Left cardiac atrium (tissue), 4 donors: ENCODE measurements at places on chromosomes 11 and 22.
A peak's percentile ranks its signal among the peaks of the same experiment; 100 is the strongest.

DNA sequence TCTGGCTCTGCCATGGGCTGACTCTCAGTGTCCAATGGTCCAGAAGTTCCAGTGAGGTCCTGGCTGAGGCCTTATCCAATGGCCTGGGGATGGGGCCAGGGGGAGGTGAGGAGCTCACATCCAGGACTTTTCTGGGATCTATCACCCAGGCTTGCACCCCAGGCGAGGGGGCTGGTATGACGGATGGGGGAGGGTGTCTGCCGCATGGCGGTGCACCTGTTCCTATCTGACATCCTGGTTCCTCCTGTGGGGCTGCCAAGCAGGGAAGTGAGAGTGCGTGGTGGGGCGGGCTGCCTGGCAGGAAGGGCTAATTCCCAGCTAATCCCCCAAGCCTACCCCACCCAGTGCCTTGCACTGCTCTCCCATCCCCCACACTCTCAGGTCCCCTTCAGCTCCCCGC is 102.1 kb downstream of the NECTIN1 start:
- no peak for DNase-seq

DNA sequence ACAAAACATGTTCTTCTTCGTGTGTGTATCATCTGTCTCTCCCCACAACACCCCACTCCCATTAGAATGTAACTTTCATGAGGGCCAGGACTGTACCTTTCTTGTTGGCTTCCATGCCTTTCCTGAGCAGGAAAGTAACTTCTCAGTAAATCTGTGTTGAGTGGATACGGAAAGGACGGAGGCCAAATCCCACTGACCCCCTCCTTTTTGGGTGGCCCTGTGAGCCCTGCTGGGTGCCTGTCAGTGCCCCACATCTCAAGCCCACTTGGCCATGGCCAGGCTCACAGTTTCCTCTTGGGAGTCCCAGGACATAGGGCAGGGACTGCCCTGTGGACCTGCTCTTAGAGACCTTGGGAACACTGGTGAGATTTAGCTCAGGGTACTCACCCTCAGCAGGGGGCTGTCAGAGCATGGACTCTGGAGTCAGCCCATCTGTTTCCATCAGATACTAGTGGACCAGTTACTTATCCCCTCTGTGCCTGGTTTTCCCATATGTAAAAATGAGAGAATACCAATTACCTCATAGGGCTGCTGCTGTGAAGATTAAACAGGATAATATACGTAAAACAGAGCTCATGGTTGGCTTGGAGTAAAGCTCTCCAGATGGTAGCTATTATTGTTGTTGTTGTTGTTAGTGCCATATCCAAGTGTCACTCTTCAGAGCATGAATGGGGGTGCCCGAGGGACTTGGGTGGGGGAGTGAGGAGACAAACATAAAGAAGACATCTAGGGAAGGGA is 1.0 kb upstream of the C11orf96 start:
- no peak for DNase-seq

DNA sequence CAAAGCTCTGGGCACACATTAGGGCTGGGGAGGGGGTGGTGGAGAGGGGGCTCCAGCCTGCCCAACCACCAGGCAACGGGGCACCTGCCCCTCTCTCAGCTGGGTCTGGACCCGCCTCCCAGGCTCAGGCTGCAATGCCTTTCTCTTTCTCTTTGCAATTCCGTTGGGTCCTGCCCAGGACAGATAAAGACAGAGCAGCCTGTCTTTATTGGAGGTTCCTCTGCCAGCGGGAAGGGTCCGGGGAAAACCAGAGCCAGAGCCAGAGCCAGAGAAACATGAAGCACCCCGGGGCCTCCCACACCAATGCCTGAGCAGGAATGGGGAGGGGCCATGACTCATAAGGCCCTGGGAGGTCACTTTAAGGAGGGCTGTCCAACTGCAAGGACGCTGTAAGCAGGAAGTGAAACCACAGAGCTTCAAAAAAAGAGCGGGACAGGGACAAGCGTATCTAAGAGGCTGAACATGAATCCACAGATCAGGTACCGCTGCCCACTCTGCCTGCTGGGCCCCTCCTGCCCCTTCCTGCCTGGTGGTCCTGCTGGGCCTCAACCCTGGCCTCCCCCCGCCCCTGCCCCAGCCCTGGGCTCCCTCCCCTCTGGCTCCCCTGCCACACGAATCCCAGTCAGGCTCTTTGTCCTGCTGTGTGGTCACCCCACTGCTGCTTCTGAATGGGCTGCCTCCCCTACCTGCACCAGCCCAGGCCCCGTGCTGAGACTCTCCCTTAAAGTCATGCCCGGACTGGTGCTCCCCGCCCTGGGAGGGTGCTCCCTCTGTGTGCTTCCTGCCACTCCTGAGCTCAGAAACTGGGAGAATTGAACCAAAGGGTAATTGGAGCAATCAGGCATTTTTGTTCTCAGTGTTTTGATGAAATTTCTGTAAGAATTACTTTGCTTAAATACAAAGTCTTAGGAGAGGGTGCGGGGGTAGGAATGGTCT is at the start of gene APOBEC3B:
APOBEC3B (plus strand) TSS at position 356 of the 936 bp plus-strand sequence; CDS start at position 463, 107 bp downstream.
- DNase-seq = peak; percentile 90

DNA sequence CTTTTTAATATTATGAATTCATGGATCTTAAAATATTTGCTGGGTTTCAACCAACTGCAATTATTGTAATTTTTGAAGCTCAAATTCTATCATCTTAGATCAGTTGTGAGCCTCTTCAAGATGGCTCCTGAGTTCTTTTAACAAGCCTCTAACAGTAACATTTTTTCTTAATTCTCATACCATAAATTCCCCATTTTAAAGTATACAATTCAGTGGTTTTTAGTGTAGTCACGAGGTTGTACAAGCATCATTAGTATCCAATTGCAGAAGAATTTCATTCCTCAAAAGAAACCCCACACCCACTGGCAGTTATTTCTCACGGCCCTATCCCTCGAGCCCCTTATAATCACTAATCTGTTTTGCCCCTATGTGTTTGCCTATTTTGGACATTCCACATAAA is 270.8 kb downstream of the SBF2 start:
- no peak for DNase-seq

GRCh38 chr11:8959546-8960166 is 4.6 kb downstream of the TMEM9B start:
- DNase-seq = no peak

GRCh38 chr11:2412323-2412722 is 11.8 kb downstream of the TSSC4 start:
- DNase-seq = no peak

- DNase-seq = no peak
Observed at GRCh38 chr22:32518848-32519247, 44.2 kb downstream of the FBXO7 start.

GRCh38 chr11:24246715-24247114 is 250.1 kb upstream of the LUZP2 start:
- DNase-seq = no peak

GRCh38 chr11:125062931-125063428 is at the start of gene SLC37A2:
TSS of gene SLC37A2 (plus strand) at chr11:125063305. CDS start at chr11:125063368, 63 bp downstream.
- DNase-seq = peak; percentile 82

DNA sequence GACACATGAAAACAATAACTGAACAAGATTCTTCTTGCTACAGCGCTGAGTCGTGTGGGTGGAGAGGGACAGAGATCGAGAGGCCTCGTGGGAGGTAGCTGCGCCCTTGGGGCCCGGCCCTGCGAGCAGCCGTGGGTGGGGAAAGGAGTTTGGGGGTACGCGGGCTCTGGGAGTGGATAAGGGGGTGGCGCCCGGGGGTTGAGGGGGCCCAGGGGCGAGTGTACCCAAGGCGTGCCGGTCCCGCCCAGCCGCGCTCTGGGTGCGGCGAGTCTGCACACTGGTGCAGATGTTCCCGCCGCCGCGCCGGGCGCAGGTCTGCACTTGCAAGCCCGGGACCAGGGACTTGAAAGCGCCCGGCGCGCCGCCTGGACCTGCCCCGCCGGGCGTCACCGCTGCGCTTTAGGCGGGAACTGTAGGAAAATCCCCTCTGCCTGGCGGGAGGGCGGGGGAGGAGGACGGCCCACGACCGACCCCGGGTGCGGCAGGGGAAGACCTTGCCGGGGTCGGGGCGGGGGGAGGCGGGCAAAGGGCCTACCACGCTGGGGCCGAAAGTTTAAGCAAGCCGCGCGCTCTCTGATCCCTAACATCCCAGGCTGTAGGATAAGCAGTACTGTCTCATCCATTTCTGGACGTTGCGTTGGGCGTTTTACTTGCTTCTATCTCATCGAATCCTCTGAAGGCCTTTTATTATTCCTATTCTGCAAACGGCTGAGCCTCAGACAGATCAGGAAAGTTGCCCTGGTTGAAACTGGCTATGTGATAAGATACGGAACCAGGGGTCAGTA is 1.4 kb upstream of the KREMEN1 start:
- peak; percentile 55 for DNase-seq

GRCh38 chr22:28978863-28979796 is 82.5 kb downstream of the C22orf31 start:
- DNase-seq = no peak

GRCh38 chr11:61542705-61543104 is 34.2 kb downstream of the LRRC10B start:
- no peak for DNase-seq

GRCh38 chr11:116837231-116838091 is at the start of gene APOA1:
TSS of gene APOA1 (minus strand) at chr11:116837622. CDS start at chr11:116837387, 235 bp downstream.
- no peak for DNase-seq

GRCh38 chr11:3894128-3894731 is 38.8 kb downstream of the STIM1 start:
- DNase-seq = peak; percentile 57

- no peak for DNase-seq
Observed at GRCh38 chr11:112514011-112514740, 253.5 kb upstream of the PLET1 start.

DNA sequence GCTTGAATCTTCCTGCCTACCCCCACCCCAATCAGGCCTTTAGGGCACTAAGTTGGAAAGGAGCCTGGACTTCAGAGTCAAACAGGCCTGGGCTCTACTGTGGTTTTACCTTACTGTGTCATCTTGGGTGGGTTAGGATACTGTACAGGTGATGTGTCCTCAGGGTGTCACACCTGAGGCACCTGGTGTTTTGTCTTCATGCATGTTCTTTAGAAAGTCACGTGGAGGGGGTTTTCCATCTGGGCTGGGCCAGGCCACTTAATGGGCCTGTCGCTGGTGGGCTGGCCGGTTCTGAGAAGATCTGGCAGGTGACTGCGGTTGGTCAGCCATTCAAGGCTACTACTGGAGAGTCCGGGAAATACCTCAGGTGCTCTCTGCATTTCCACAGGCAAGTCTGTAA is 92.6 kb downstream of the SWAP70 start:
- DNase-seq = no peak

- no peak for DNase-seq
Observed at GRCh38 chr11:76672431-76673175, 2.1 kb upstream of the LRRC32 start.

DNA sequence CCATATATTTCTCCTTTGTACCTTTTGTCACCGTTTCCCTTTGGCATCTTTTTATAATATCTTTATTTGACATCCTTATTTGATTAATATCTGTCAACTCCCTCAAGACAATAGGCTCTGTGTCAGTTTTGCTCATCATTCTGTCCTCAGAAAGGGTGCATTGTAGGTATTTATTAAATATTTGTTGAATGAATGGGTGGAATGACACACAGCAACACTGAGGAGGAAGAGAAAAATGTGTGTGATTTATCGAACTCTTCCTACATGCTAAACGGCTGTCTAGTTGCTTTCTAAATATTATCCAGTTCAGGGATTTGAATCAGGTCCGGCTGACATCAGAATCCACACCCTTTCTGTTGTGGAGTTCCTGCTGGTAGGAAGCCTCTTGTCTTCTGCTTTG is 98.2 kb downstream of the NAV2 start:
- DNase-seq = no peak

GRCh38 chr22:45597460-45598192 is 74.0 kb upstream of the ATXN10 start:
- DNase-seq = no peak

DNA sequence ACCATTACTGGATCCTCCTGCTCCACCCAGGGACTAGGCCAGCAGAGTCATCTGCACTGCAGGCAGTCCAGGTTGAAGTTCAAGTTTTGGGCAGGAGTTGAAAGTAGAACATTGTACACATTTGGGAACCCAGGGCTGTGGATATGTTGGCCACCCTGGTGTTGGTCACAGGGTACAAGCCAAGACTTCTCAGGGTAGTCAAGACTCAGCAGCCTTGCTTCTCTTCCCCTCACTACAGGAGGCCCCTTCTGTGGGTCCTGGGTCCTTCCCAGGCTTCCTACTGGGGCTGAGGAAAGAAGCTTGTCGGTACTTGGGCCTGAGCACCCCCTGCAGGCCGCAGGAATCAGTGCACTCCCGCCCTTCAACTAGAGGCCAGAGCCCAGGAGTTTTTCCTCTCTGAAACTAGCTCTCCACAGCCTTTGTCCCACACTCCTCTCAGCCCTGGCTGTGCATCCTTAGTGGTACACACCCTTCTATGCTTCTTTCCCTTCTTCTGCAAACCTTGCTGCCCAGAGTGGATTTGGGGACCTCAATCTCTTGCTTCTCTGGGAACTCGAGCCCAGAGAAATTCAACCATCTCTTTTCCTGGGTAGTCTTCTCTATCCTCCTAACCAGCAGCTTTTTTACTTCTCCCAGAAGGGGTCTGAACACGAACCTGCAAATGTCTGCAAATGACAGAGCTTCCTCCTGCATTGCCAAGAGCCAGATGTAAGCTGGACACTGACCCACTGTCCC is 2.6 kb upstream of the HPX start:
- DNase-seq = peak; percentile 65
